ENCODE measurements at places on chromosomes 6 and 20.

DNA sequence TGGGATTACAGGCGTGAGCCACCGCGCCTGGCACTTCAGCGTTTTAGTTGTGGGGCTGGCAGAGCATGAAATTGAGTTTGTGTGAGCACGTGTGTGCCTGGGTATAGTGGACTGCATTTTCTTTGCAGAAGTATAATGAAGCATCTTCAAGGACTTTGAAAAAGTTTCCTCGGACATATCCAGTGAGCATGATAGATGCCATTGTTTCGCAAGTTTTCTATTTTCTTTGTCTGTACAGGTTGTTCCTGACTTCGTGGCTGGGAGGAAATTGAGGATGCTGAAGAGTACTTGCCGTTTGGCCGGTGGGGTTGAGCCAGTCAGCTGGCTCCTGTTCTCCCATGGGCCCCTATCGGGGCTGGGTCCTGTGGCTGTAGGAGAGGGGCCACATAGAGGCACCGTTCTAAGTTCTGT is 55.9 kb downstream of the RREB1 start:
- DNase-seq: no peak

DNA sequence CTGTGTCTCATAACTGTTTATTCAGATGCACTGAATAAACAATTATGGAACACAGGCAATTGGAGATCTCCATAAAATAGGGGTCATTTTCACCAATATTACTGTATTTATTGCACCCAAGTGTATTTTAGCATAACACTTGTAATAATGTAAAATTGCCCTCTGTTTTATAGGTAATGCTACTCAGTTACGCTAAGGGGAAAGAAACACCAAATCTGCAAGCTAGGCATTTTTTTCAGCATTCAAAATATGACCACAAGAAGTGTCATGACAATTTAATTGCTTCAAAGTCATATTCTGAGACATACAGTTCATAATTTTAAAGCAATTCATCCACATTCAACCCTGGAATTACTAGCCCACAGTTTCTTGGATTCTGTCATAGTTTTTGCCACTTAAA is 643.2 kb upstream of the NOX3 start:
- DNase-seq: no peak

- no peak for DNase-seq
Observed at GRCh38 chr20:39133201-39133600, 171.1 kb downstream of the DHX35 start.

DNA sequence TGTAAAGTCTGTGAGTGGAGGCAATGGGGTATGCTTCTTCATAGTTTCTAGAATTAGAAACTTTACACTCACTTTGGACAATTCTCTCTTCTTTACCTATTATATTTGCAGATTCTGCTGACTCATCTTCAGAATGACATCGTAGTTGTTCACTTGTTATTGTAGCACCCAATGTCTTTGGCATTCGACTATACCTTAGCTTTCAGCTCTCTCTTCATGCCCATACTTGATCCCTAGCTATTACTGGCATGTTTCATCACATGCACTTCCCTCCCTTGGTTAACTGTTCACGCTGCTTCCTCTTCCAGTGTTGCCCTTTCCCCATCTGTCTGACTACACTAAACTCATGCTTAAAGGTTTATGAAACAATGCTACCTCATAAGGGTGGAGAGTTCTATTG is 298.1 kb upstream of the TCF21 start:
- no peak for DNase-seq

- no peak for DNase-seq
Observed at GRCh38 chr6:125279961-125280360, 21.8 kb downstream of the HDDC2 start.

GRCh38 chr20:38623061-38623460 is 21.5 kb downstream of the ARHGAP40 start:
- no peak for DNase-seq

- DNase-seq: no peak
Observed at GRCh38 chr6:101276066-101276465, 117.4 kb upstream of the GRIK2 start.

DNA sequence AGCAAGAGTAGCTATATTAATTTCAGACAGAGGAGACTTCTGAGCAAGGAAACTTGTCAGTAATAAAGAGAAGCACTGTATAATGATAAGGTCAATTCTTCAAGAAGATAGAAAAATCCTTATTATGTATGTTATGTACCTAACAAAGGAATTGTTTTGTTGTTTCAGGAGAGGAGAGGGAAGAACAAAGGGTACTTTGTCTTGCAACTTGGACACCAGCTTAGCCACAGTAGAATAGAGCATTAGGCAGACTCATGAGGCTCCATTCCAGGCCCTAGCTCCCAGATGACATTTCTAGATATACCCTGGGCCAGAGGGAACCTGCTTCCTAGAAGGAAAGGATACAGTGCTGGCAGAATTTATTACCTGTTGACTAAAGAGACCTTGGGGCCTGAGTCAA is 6.5 kb upstream of the NUS1 start:
- no peak for DNase-seq

DNA sequence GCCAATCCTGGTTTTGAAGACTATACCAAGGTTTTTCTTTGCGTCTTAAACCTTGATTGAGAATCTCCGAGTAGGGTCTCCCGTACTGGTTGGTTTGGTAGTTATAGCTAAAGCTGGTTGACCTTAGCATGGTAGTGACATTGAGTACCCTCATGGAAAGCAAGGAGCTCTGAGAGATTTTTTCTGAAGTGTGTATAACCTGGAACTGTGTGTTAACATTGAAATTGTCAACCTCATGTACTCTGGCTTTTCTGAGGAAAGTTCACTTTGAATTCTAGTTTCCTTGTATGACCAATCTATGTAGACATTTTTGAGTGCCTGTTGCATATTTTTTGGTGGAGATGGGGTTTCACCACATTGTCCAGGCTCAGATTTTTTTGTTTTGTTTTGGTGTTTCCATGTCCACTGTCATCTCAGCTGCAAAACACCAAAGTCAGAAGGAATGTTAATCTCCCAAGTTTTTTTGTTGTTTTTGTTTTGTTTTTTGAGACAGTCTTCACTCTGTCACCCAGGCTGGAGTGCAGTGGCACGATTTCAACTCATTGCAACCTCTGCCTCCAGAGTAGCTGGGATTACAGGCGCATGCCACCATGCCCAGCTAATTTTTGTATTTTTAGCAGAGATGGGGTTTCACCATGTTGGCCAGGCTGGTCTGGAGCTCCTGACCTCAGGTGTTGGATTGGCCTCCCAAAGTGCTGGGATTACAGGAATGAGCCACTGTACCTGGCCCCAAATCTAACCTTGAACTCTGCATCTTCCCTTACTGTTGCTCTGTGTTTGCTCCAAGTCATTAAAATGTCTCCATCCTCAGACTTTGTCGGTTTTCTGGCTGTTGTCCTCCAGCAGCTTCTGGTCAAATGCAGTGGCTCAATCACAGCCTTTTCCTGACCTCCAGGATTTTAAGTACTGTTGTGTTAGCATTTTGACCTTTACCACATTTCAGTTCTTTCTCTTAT is 4.3 kb downstream of the RPS12 start:
- DNase-seq: no peak

DNA sequence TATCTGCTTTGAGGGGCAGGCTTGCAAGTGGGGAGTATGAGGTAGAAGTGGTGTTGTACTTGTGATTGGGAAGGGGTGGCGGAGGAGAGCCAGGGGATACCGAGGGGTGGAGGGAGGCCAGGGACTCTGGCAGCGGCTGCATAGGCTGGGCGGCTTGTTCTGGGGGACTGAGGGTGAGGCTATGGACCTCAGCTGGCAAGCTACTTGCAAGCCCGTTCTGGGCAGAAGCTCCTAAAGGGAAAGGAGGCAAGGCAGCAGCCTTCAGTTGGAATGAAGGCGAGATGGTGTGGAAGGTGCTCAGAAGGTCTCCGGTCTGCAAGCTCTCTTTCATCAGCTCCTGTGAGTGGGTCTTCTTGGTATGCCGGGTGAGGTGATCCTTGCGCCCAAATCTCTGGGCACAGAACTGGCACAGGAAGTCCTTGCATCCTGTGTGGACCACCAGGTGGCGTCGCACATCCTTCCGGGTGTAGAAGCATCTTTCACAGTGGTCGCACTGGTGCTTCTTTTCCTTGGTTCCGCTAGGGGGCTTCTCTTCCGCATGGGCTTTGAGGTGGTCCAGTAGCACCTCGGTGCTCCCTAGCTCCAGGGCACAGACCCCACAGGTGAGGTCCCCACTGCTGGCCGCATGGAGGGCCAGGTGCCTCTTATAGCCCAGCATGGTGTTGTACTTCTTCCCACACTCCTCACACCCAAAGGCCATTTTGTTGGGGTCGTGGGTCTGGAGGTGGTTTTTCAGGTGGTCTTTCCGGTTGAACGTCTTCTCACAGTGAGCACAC is 66.0 kb downstream of the PLAGL1 start:
- peak; percentile 36 for DNase-seq

DNA sequence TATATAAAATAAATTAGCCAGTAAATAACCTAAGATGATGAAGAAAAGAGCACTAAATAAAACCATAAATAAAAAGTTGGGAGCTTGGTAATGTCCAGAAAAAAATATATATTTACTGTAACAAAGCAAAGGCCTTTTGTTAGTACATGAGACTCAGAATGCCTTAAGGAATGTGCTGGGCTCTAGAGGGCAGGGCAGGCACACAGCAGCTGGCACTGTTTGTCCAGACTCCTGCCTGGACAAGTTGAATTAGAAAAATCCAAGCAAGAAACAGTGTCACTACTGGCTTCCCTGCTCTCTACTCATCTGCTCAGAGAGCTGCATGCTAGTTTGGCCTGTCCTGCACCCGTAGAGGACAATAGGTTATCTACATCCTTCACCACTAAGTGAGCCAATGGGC is 8.8 kb downstream of the DEFB129 start:
- no peak for DNase-seq

- DNase-seq: no peak
Observed at GRCh38 chr6:103707596-103708325, 1152.0 kb downstream of the HACE1 start.

DNA sequence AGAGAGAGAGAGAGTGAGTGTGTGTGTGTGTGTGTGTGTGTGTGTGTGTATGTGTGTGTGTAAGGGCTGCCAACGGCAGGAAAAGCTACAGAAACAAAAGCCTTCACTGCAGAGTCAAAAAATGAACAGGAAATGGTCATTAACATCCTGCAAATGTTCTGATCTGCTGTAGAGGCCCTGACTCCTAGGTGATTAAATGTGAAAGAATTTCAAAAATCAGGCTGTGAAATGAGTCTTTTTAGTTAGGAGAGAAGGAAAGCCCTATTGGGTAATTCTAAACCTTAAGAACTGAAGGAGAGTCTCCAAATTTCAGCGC is 166.5 kb upstream of the MYLIP start:
- no peak for DNase-seq

GRCh38 chr6:31144296-31144969 is 5.6 kb upstream of the PSORS1C2 start:
- DNase-seq: no peak

GRCh38 chr6:98136333-98136732 is 698.0 kb upstream of the POU3F2 start:
- DNase-seq: no peak

GRCh38 chr6:168192901-168193815 is 114.1 kb upstream of the FRMD1 start:
- DNase-seq: no peak

- no peak for DNase-seq
Observed at GRCh38 chr6:23446469-23446967, 679.5 kb upstream of the NRSN1 start.

DNA sequence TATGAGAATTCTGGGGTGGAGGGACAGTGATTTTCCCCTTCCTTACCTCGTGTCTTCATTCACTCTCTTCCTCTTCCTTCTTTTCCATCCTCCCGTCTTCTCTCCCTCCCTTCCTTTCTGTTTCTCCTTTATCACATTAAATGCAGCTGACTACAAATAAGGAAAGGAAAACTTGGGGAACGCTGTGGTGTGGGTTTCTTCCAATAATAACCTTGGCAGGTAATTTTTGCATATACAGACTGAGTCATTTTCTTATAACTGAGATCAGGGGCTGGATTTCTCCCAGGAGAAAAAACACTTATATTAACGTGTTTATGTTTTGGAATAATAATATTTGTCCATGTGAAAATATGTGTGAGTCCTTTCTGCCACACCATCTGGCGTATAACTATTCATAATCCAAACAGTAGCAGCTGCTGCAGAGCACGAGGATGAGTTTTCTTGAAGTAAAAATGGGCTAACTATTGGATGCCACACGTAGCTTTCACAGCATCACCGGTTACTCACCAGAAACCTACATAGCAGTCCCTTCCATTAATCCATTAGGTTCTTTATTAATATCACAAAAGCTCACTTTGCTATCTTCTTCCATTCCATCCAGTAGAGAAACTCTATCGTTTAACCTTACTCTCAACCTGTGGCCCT is 139.2 kb upstream of the SASH1 start:
- DNase-seq: no peak

GRCh38 chr6:80932359-80932758 is 820.1 kb downstream of the TENT5A start:
- no peak for DNase-seq

GRCh38 chr6:36227379-36228228 is 31.1 kb downstream of the BRPF3 start:
- DNase-seq: no peak

GRCh38 chr6:111949546-111949945 is 76.3 kb upstream of the FYN start:
- no peak for DNase-seq

- no peak for DNase-seq
Observed at GRCh38 chr6:112199001-112199403, 55.4 kb downstream of the LAMA4 start.

DNA sequence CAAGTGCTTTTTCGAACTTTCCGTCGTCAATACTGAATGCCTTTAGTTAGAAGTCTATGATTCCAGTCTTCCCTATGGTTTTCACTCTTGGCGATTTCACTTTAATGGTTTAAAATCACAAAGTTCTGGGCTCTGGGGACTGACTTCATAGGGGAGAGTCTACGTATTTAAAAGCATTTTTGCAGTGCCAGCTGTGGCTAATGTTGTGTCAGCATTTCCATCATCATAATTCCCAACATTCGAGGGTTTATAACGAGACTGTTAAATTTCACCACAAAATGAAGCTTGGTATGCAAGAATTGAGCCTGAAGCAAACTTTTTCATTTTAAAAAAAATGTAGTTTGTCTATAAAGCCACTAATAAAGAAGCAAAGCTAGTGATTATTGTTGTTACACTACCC is 242.7 kb downstream of the SOX4 start:
- no peak for DNase-seq

- no peak for DNase-seq
Observed at GRCh38 chr6:107360476-107360875, 98.9 kb downstream of the PDSS2 start.

DNA sequence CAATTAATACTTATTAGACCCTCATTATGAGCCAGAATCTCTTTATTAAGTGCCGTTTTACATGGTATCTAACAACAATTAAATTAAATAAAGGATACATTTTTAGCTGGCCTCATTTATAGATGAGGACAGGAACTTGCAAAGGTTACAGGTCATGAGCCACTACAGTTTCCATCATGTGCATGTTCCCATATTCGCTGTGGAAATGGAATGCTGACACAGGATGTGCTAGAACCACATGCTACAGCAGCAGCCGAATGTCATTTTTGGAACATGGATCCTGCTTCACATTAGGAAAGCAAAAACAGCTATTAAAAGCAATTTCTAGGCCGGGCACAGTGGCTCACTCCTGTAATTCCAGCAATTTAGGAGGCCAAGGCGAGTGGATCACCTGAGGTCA is 5.9 kb downstream of the SLC18B1 start:
- no peak for DNase-seq
